Right cardiac atrium (tissue), 5 donors: ENCODE measurements at places on chromosomes 3 and 15.
A peak's percentile ranks its signal among the peaks of the same experiment; 100 is the strongest.

GRCh38 chr15:46456456-46456855, 821.6 kb downstream of the SQOR start:
- no peak for DNase-seq

DNA sequence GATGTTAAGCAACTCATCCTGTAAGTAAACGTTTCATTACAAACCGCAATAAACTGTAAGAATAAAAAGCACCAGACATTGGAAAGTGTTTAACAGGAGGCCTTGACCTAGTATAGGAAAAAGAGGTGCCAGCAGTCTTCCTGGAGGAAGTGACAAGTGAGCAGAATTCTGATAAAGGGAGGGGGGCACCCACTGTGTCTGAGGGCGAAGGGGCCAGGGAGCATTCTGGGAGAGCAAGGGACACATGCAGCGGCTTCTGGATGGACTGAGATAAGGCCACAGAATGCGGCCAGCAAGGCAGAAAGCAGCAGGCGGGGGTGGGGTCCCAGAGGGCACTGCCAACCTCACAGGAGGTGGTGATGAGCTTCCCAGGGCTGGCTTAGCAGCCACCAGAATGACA, 80.2 kb downstream of the MTHFS start:
- no peak for DNase-seq

DNA sequence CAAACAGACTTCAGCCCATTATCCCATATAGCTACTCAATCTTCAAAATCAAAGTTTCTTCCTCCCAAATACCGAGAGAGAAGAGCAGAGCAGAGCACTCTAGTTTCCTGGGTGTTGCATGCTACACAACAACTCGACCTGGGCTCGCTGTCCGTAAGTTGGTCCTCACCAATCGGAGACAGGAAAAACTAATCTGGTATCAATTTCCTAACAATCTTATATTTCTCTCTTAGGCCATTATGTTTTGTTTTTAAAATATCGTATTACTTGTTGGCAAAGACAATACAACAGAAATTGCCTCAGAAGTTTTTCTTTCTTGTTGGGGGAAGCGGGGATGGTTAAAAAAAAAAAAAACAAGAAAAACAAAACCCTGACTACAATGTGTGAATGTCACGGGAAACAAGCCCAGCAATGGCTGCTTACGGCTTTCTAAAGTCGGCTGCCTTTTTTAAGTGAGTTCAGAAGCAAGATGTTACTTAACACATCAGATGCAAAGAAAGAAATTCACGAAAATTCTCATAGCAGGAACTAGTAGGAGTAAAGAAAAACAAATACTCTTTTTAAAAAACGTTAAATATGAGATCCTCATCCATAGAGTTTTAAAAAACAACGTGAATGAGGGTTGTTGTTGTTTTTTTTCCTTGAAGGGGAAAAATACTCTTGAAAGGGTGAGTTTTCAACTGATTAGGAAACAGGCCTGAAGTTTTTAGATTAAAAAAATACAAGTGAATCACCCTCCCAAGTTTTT, 1.9 kb downstream of the VGLL4 start:
- no peak for DNase-seq

- no peak for DNase-seq
Measured at GRCh38 chr3:54663501-54664011, 264.3 kb downstream of the LRTM1 start.

- DNase-seq = peak; percentile 10
Measured at GRCh38 chr3:128312271-128312670, 154.4 kb downstream of the DNAJB8 start.

- DNase-seq = peak; percentile 84
Measured at GRCh38 chr3:140152851-140153639, 218.1 kb downstream of the CLSTN2 start.

GRCh38 chr3:127629467-127630403, 750 bp downstream of the PODXL2 start:
- DNase-seq = peak; percentile 66

- no peak for DNase-seq
Measured at GRCh38 chr3:192861972-192862371, 55.7 kb downstream of the MB21D2 start.

DNA sequence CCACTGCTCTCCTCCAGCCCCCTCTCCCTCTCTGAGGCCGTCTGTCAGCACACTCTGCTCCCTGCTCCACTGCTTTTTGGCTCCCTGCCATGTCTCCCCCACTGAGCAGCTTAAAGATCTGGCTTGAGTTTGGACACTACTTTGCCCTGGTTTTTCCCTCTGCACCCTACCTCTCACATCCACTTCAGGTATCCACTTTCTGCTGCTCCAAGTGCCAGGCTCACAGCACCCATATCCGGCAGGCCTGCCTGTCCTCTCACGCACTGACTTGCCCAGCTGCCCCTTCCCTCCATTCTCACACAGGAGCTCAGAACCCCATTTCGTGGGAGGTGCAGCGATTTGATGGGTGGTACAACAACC, 3.7 kb downstream of the DUOX1 start:
- no peak for DNase-seq

DNA sequence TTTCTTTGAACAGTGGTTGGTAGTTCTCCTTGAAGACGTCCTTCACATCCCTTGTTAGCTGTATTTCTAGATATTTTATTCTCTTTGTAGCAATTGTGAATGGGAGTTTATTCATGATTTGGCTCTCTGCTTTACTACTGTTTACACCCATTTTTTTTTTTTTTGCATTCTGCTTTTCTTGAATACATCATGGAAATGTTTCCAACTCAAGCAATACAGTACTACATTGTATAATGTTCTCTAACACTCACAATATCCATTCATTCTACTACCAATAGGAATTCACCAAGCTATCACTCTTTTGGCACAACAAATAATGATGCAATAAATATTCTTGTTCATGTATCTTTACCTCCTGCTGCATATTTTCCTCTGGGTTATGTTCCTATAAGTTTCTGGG, 801.7 kb downstream of the NTRK3 start:
- DNase-seq = no peak

DNA sequence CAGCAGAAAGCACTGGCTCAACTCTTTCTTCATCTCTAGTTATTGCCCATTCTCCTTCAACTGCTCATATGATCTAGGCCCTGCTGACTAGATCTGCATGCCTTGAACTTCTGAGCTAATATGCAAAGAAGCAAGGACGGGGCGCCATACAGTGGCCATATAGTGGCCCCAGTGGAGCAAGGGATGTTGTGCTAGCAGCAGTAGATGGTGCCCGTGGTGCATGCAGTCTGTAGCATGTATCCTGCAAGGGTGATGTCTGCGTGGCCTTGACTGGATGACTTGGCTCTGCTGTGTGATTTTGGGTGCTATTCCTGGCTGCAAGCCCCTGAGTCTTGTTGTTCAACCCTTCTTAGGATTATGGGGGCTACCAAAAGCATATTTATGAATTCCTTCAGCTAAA, 12.2 kb upstream of the NMD3 start:
- no peak for DNase-seq

- DNase-seq = no peak
Measured at GRCh38 chr15:83094583-83094982, 12.9 kb upstream of the TM6SF1 start.

DNA sequence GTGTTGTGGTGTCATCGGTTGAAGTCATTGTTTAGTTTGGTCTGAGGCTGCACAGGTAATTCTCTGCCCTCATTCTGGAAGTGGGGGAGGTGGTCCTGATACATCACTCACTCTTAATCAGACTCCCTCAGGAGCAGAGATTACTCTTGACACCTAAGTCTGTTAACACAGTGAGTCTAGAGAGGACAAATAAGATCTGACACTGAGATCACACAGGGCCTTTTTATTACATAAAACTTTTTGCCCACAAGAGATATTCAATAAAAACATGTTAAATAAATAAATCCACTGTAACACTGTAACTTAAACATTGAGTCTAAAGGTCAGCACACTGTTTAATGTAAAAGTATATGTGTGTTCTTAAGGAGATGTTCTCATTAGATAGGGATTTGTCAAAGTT, 57.1 kb upstream of the MBNL1 start:
- no peak for DNase-seq

- DNase-seq = no peak
Measured at GRCh38 chr3:52197499-52197841, 490 bp upstream of the ALAS1 start.

GRCh38 chr3:31979001-31979697, 1.9 kb downstream of the OSBPL10 start:
- DNase-seq = no peak

- no peak for DNase-seq
Measured at GRCh38 chr3:30233913-30234646, 372.3 kb upstream of the TGFBR2 start.
